Activated CD8-positive, alpha-beta memory T cell treated with anti-CD3 and anti-CD28 coated beads, Interleukin-2, amount 10 ng/mL, durations not matched to agents 7 days and 5 days (primary cell): ENCODE measurements at places on chromosomes 12 and 14. TPM values are rescaled to one million over a fixed set of nuclear protein-coding genes. Genes with fewer than 3 reads are reported as not detected.

NELL2 gene
- 22.7 TPM for total RNA-seq

DNA sequence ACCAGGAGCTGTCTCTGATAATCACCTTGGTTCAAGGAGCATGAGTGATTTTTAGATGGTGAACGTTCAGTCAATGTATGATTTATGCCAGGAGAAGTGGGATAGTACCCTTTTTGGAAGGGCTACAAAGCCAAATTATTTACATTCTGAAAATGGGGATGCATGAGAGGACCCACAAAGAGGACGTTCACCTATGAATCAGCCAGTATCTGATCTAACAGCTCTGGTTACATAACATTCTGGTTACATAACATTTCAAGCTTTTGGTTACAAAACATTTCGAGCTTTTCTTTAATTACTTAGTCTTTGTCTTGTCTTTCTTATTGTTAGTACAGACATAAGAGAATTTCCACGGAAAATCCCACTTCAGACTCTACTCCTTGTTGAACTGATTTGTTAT is 68.8 kb downstream of the SLCO1A2 start:
- no peaks in the 10 kb centered on the region for H3K36me3 ChIP-seq
- no peak overlapping the region for H3K4me3 ChIP-seq
- H3K27me3 ChIP-seq, result peaks cover 6% of the 10 kb centered on the region
- H3K4me1 ChIP-seq, result no peaks in the 10 kb centered on the region
- H3K27ac ChIP-seq, result no peak overlapping the region
- no peak for DNase-seq

- no peak for DNase-seq
- H3K27me3 ChIP-seq, result no peaks in the 10 kb centered on the region
- H3K4me1 ChIP-seq, result peaks cover 69% of the 10 kb centered on the region
- peaks cover 16% of the 10 kb centered on the region for H3K36me3 ChIP-seq
- peak overlapping the region; percentile 36 for H3K27ac ChIP-seq
Observed at GRCh38 chr12:777550-778047, 25.2 kb downstream of the WNK1 start.

- H3K36me3 ChIP-seq, result no peaks in the 10 kb centered on the region
- peaks cover 6% of the 10 kb centered on the region for H3K4me1 ChIP-seq
- H3K27me3 ChIP-seq, result peaks cover 18% of the 10 kb centered on the region
- DNase-seq, result no peak
Observed at GRCh38 chr12:111066744-111067437, 146.5 kb upstream of the MYL2 start.

DNA sequence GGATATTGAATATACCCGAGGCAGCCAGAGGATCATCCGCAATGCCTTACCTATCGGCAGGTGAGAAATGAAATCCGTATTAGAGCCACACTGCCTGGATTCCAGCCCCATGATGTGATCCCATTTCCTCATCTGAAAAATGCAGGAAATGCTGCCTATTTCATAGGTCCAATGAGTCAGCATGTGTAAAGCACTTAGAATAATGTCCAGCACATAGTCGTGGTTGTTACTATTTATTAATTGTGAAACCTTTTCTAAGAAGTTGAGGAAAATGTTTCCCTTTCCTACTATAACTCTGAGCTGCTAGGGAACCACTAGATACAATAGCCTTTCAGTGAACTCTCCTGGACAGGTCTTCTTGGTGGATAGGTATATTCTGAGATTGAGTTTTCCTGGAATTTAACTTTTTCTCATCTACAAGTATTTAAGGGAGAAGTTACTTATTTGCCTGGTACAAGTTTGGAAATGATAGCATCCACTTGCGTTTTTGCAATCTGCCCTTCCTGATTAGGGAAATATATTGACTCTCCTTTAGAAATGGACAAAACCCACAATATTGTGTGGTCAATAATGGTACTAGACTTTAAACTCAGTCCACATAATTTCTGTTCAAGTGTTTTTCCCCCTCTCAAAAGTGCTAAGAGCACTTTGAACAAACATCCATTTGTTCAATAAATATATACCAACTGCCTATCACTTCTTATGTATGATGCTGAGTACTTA is 12.2 kb downstream of the POLR3B start:
- no peaks in the 10 kb centered on the region for H3K27me3 ChIP-seq
- no peak overlapping the region for H3K4me3 ChIP-seq
- no peak overlapping the region for H3K27ac ChIP-seq
- no peak for DNase-seq
